ENCODE measurements at places on chromosomes 13 and 19. TPM values are rescaled to one million over a fixed set of nuclear protein-coding genes. Genes with fewer than 3 reads are reported as not detected.
A peak's percentile ranks its signal among the peaks of the same experiment; 100 is the strongest.

The ZFP82 gene
- 7.4 TPM for total RNA-seq

DNA sequence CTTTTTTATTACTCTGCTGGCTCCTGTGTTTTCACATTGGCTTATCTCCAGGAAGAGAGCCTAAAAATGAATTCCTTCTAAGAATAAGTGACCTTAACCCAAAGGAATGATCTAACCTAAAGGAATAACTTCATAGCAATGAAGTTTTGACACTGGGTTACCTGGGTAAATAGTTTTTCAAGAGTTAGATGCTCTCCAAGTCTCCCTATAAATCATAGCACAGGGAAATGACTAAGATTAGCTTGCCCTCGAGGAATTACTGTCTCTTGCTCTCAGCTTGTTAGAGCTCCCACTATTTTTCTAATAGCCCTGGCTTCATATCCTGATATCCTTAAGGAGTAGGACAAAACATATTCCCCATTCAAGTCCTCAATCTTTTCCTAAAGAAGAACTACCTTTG lies 66.3 kb downstream of the SPRY2 start:
- ATAC-seq, result no peak

GRCh38 chr19:29529646-29530539 lies 4.1 kb downstream of the VSTM2B start:
- no peak for ATAC-seq

The SIGLEC14 gene
- total RNA-seq, result not detected

DNA sequence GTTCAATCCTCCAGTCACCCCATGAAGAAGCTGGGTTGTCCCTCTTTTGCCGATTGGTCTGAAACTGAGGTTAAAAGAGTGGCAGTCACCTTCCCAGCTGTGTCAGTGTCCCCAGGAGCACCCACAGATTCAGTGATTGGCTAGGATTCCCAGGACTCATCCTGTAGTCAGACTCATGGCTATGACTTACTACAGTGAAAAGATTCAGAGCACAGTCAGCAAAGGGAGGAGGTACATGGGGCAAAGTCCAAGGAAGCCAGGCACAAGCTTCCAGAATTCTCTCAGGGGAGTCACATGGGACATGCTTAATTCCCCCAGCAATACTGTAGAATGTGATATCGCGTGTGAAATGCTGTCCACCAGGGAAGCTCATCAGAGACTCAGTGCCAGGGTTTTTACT lies 14.2 kb downstream of the ZNF473 start:
- ATAC-seq, result no peak

DNA sequence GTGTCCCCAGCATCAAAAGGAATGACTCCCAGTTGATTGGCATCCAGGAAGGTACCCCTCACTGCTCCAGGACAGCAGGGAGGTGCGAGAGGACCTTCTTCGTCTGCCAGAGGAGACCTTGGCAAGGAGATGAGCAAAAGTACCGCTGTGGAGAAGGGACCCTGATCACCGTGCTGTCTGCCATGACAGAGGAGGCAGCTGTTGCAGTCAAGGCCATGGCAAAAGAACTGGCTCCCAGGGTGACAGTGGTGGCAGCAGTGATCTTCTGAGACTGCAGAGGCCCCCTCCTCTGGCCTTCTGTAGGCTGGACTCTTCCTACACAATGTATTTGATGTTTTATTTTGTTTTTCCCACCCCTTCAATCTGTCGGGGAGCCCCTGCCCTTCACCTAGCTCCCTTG lies 32.0 kb downstream of the NKPD1 start:
- no peak for ATAC-seq

DNA sequence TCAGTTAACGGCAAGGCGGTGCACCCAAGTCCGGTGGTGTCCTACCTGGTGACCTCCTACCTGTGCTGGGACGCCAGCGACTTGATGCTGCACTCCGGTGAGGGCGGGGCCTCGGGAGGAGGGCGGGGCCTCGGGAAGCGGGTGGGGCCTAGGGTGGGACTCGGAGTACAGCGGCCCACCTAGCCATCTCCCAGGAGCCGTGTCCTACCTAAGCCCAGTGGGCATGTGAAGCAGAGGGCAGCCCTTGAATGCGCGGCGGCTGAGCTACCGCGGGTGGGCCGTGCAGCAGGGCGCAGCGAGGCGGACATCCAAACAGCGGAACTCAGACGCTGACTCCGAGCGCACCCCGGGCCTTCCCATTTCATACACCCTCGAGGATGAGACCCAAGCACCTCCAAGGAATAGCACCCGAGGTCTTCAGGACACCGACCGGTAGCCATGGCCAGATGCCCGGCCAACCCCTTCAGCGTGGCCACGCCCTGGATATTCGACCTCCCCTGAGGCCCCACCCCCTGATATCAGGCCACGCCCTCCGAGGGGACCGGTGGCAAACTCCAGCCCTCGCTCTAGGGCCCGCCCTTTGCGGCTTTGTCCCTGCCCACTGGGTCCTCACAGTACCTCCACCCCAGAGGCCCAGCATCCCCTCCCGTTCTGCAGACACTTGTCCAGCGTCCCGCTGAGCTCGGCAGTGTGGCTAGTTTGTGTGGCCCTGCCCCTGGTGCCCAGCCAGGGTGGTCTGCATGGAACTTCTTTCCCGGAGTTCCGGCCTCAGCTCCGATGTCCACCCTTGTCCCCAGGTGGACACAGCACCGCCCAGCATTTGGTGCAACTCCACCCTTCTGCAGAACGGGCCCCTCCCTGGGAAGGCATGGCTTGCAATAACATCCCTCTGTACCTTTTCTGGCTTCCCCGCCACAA lies 5.4 kb downstream of the KLK1 start:
- ATAC-seq, result peak; percentile 44

- ATAC-seq, result peak; percentile 82
Observed at GRCh38 chr13:21344662-21345176, 114.4 kb downstream of the ZDHHC20 start.

GRCh38 chr13:25689539-25689938 lies 317.8 kb downstream of the ATP8A2 start:
- no peak for ATAC-seq

GRCh38 chr19:49497047-49497788 lies 984 bp downstream of the RPS11 start:
- ATAC-seq, result no peak

- ATAC-seq, result no peak
Observed at GRCh38 chr13:67100730-67101129, 129.4 kb downstream of the PCDH9 start.

The ZNF626 gene
- total RNA-seq, result 13.7 TPM

The FFAR1 gene
- 0.54 TPM for total RNA-seq

DNA sequence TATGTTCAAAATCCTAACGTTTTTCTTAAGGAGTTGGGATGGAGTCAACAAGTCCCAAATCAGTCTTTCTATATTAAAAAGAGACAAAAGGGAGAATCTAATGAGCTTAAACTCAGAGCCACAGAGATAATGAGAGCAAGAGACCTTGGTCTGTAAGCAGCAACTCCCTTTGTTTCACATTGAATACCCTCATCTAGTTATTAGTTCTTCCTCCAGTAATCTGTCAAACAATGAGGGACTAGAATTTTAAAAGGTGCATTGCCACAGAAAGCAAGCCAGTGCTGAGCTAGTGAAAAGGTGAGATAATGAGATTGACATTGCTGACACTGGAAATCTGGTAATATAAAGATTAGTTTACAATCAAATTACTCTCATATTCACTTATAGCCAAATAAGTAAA lies 718.6 kb downstream of the DACH1 start:
- ATAC-seq, result no peak

GRCh38 chr19:30448386-30449077 lies 76.3 kb downstream of the ZNF536 start:
- no peak for ATAC-seq

The RFPL4AL1 gene
- not detected for total RNA-seq

The CLIP3 gene
- 0.89 TPM for total RNA-seq

- peak; percentile 43 for ATAC-seq
Observed at GRCh38 chr19:58575183-58576041, 2.3 kb upstream of the MZF1 start.

The ZNF835 gene
- total RNA-seq, result 1.3 TPM

DNA sequence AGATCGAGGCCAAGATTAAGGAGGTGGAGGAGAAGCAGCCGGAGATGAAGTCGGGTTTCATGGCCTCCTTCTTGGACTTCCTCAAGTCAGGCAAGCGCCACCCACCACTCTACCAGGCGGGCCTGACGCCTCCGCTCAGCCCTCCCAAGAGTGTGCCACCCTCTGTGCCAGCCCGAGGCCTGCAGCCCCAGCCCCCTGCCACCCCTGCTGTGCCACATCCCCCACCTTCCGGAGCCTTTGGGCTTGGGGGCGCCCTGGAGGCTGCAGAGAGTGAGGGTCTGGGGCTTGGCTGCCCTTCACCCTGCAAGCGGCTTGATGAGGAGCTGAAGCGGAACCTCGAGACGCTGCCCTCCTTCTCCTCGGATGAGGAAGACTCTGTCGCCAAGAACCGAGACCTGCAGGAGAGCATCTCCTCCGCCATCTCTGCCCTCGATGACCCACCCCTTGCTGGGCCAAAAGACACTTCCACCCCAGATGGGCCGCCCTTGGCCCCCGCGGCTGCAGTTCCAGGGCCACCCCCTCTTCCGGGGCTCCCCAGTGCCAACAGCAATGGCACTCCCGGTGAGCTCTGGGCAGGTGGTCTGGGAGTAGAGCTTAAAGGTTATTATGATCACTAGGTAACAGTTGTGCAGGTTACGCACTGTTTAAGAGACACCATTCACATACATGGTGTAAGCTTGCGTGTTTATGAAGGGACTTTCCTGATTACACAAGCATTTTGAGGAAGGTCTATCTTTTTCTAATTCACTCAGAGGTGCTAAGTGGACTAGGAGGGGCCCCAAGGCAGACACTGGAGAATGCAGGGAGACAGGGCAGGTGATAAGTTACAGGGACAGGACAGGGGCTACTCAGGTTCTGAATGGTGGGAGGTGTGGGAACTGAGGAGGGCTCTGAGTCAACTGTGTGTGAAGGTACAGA lies 8.7 kb downstream of the PRR12 start:
- no peak for ATAC-seq

The MUC16 gene
- 0.21 TPM for total RNA-seq

The ZNF541 gene
- 0.04 TPM for total RNA-seq

The GNA15 gene
- 297 TPM for total RNA-seq

GRCh38 chr13:111365149-111366005 lies 44.9 kb downstream of the TEX29 start:
- no peak for ATAC-seq

The SYNGR4 gene
- not detected for total RNA-seq

- no peak for ATAC-seq
Observed at GRCh38 chr13:59119475-59119874, 1044.3 kb downstream of the DIAPH3 start.

The PCDH9 gene
- total RNA-seq, result 0.11 TPM

- no peak for ATAC-seq
Observed at GRCh38 chr19:46631481-46631880, 4.5 kb downstream of the GNG8 start.

GRCh38 chr13:24038405-24038804 lies 122.1 kb upstream of the SPATA13 start:
- ATAC-seq, result peak; percentile 59

- ATAC-seq, result no peak
Observed at GRCh38 chr13:113759525-113760137, 605 bp downstream of the TMEM255B start.

The PEAK3 gene
- total RNA-seq, result 0.32 TPM

DNA sequence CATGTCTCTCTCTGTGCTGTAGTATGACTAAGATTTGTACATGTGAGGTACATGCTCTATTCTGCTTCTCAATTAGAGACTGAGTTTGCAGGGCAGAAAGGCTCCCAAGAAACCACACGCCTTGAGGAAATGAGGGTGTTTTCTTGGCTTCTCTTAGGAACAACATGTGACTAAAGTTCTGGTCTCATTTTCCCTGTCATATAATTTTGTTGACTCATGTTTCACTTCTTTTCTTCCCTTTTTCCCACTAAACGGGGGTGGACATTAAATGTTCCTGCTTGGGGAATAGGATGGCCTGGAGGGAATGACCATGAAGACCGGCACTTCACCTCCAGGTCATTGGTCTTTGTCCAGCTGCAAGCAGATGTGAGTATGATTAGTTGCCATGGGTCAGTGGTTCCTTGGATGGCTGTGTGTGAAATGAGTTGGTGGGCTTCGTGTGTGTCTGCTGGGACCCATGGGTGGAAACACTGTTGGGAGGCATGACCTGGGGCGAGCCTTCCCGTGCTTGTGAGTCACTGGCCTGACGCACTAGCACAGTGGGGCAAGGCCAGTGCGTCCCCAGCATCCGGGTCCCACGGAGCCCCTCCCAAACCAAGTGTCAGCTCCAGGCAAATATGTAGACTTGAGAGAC lies 56.6 kb downstream of the COL4A1 start:
- ATAC-seq, result no peak

The ZNF345 gene
- 14.9 TPM for total RNA-seq

- no peak for ATAC-seq
Observed at GRCh38 chr19:44653343-44653742, 9.6 kb downstream of the PVR start.

DNA sequence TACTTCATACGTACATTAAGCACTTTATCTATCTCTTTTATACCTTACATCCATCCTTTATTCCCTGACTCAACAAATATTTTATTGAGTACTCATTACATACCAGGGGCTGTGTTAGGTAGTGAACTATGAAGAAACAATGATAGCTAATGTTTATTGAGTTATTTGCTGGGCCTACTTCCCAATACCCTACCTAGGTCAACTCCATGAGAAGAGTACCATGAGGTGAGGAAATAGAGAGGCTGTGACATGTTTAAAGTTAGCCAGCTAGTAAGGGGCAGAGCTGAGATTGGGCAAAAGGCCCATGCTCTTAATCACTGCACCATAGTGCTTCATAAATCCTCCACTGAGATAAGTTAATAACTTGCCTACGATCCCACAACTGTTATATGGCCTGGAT lies 79.9 kb downstream of the FREM2 start:
- ATAC-seq, result no peak

The CELF5 gene
- total RNA-seq, result 0.26 TPM

The S1PR2 gene
- 17.1 TPM for total RNA-seq

The ERICH6B gene
- total RNA-seq, result not detected

GRCh38 chr13:97308735-97309429 lies 86.7 kb downstream of the MBNL2 start:
- ATAC-seq, result peak; percentile 48

The F10 gene
- not detected for total RNA-seq

DNA sequence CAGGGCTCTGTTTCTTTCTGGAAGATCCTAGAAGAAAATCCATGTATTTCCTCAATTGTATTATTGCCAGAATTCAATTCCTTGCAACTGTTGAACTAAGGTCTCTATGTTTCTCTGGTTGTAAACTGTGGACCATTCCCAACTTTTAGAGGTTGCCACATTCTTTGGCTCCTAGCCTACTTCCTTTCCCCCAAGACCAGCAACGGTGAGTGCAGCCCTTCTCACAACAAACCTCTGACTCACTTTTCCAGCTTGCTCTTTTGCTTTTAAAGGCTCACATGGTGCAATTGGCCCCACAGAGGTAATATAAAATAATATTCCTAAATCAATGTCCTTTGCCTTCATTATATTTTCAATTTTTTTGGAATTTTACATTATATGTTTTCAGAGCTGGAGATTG lies 371.3 kb downstream of the SLITRK5 start:
- no peak for ATAC-seq

The ZNF628 gene
- total RNA-seq, result 11.3 TPM

- ATAC-seq, result peak; percentile 12
Observed at GRCh38 chr13:27171244-27171826, at the start of gene USP12. TSS of gene USP12 (minus strand) at chr13:27171811. CDS start at chr13:27171639, 172 bp downstream.

- ATAC-seq, result no peak
Observed at GRCh38 chr13:111482806-111483620, 162.6 kb downstream of the TEX29 start.

- no peak for ATAC-seq
Observed at GRCh38 chr13:30770929-30771328, 35.6 kb downstream of the ALOX5AP start.

- no peak for ATAC-seq
Observed at GRCh38 chr13:72261732-72262131, 394.7 kb upstream of the DACH1 start.

The FLT1 gene
- 3.0 TPM for total RNA-seq
